ENCODE measurements at places on chromosomes 16 and 17.

DNA sequence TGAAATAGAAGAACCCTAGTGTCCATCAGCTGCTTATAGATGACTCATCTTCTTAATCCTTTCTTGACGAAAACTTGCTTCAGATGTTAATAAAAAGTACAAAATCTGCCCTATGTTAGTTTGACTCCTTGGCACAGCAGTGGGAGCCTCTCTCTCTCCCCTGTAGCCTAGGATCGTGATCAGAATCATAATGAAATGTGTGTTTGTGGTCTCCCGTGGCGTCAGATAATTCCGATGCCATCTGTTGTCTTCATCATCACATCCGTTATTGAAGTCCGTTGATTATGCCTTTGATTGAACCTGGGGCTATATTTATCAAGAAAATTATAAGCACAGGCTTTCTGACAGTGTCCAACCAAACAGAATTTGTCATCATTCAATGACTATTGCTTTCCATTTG is 102.5 kb downstream of the BMERB1 start:
- no peak for DNase-seq

DNA sequence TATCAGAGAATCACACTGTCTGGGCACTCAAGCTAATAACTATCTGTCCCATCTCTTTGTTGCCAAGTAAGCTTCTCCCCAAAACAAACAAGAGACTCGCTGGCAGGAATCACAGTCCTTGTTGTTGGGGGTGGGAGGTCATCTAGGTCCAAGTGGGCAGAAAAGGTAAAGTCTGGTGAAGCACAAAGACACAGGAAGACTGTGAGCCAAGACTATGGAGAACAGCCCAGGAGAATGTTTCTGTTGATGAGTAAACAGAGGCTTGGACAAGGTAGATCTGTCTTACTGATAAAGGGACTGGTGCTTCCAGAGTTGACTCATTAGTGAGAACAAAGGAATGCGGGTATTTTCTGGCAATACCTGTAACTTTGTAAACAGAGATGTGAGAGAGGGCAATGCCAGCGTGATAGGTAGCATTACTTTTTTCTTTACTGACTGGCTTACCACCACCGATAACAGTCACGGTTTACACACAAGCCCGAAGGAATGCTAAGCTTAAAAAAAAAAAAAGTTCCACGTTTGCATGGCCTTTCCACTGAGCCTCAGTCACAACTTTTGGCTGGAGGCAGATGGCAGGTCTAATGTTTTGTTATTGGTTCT is 11.5 kb upstream of the MMD start:
- no peak for DNase-seq

GRCh38 chr16:49788572-49788971 is 67.3 kb downstream of the ZNF423 start:
- no peak for DNase-seq

- DNase-seq = no peak
Observed at GRCh38 chr17:72143245-72143644, 22.4 kb downstream of the SOX9 start.

DNA sequence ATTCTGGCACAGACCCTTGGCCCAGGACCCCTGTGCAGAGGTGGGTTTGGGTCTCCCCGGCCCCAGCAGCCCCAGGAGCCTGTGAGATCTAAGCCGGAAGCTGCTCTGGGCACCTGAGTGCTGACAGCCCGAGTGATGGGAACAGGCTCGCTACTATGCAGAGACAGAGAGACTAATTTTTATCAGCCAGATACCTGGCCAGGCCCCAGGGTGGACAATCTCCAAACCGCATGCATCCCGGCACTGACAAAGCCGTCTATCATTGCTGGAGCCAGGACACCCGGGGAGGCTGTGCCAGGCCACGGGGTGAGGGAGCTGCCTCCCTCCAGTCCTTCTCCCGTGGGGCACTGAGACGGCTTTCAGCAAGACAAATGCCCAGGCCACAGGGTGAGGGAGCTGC is 25.0 kb downstream of the CBFA2T3 start:
- no peak for DNase-seq

- DNase-seq = no peak
Observed at GRCh38 chr17:21298983-21299519, 14.5 kb downstream of the MAP2K3 start.

DNA sequence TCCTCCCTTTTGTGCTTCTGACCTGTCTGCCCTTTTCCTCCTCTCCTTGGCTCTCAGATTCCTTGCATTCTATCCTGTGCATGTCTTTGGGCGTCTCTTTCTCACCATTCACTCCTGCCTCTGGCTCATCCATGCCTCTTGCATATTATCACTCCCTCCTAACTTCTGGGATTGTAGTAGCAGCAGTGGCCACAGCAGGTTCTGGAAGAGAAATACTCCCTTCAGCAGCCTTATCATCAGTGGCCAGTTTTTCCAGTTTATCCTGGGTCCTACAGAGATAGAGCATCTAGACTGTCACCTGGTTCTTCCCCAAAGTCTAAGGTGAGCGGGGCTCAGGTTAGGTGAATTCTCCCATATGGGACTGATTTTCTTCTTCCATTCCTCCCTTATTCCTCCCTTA is 354.0 kb upstream of the CCL2 start:
- no peak for DNase-seq

- DNase-seq = no peak
Observed at GRCh38 chr16:425740-426114, 278 bp downstream of the RAB11FIP3 start.

DNA sequence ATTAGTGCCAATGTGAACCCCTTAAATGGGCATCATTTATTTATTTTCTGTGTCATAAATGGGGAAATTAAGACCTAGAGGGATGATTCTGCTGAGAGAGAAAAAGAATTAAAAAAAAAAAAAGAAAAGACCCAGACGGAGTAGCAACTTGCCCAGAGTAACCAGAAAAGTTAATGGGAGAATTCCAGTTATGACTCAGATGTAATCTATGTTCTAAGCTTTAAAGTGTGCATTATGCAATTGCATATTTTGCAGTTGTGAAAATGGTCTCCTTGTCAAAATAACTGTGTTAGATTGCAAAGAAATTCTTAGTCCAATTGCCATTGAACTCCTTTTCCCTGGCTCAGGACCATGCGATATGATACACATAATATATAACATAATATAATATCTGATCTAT is 38.6 kb upstream of the TBX2 start:
- no peak for DNase-seq

- no peak for DNase-seq
Observed at GRCh38 chr16:79422064-79422463, 178.5 kb downstream of the MAF start.

DNA sequence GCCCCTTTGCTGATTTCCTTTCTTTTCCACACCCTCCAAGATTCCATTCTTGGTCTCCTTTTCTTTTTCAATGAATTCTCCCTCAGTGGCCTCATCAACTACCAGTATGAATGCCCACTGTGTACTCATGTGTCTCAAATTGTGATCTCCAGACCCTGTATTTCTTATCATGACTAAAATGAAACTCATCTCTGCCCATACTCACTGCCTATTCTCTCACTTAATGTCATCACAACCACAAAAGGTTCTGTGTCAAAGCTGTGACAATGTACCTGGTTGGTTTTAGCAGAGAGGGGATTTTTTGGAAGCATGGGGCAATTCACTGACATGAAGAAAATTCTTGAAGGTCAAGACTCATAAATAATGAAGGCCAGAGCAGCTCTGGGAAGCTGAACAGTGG is 11.5 kb upstream of the TBX4 start:
- no peak for DNase-seq

- DNase-seq = no peak
Observed at GRCh38 chr17:32976131-32976530, 15.5 kb upstream of the SPACA3 start.

GRCh38 chr16:58709333-58709732 is 24.8 kb upstream of the SLC38A7 start:
- DNase-seq = no peak

DNA sequence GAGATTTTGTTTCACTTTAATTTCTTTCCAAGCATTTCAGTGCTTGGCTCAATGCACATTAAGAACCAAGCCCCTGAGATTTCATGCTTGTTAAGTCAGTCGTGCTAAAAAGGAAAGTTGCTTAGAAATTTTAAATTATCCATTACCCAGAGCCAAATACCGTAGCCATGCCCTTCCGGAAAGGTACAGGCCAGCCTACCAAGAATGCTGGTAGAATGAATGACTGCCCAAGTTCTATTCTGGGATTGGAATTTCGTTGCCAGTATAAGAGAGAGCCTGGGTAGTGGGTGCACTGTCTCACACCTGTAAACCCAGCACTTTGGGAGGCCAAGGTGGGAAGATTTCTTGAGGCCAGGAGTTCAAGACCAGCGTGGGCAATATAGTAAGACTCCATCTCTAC is 194.0 kb downstream of the KATNIP start:
- no peak for DNase-seq

DNA sequence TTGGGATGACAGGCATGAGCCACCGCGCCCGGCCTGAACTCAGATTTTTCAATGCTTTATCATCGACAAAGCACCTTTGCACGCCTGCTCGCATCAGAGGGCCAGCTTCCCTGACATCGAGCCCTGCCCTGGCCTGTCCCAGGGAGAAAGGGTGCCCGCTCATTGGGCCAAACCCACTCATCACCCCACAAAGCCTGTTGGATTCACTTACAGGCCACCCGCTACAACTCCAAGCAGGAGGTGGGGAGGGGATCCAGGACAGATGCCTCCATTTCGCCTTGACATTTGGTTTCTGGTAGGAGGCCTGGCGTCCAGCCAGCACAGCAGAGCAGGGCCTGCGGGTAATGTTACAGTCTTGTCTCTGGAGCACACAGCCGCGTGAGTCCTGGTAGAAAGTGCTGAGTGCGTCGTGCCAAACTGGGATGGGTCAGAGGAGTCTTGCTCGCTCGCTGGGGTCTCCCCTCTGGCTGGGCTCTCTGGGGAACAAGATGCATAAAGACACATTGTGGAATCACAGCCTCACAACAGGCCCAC is 19.8 kb downstream of the SMTNL2 start:
- DNase-seq = peak; percentile 86

- no peak for DNase-seq
Observed at GRCh38 chr17:73201215-73202069, 8.6 kb downstream of the COG1 start.

DNA sequence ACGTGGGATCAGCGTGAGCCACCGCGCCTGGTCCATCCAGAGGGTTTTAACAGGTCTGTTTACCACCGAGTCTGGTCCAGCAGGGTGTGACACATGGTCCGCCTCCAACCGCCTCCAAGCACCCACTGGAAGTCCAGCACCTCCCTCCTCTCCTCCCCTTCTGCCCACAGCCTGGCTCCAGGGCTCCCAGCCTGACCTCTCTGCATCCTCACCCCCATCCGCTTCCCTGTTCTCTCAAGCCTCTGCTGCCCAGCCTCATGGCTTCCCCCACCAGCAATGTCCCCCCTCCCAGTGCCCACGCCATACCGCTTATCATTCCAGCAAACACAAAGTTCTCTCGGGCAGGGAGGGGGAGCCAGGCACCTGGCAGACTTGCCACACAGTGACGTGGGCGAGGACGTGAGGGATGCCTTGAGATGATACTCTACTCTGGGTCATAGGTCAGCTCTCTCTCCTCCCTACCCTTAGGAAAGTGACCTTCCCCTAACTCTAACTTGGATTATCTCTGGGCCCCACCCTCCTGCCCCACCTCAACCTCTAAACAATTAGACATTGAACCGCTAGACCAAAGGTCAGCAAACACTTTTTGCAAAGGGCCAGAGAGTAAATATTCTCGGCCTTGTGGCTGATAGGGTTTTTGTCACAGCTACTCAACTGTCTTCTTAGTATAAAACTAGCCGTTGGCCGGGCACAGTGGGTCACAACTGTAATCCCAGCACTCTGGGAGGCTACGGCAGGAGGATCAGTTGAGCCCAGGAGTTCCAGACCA is 23.1 kb downstream of the CDC42EP4 start:
- no peak for DNase-seq

DNA sequence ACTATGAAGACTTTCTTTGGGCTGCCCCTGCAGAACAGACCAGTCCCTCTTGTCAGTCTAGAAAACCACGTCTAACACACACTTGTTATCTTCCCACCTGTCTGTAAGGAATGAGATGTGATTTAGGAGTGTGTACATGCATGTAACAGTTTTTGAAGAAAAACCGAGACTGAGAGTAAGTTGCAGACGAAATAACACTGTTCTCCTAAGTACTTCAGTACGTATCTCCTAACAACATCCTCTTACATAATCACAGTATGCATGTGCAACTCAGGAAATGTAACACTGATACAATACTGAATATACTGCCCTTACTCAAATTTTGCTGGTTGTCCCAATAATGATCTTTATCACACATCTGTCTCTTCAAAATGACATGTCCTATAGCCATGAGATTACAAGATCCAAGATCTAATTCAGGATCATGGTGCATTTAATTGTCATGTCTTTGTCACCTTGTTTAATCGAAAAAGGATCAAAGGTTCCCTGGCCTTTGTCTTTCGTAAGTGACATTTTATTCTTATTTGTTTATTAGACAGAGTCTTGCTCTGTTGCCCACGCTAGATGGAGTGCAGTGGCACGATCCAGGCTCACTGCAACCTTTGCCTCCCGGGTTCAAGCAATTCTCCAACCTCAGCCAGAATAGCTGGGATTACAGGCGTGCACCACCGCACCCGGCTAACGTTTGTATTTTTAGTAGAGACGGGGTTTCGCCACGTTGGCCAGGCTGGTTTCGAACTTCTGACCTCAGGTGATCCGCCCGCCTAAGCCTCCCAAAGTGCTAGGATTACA is 25.6 kb downstream of the CREBBP start:
- DNase-seq = no peak

DNA sequence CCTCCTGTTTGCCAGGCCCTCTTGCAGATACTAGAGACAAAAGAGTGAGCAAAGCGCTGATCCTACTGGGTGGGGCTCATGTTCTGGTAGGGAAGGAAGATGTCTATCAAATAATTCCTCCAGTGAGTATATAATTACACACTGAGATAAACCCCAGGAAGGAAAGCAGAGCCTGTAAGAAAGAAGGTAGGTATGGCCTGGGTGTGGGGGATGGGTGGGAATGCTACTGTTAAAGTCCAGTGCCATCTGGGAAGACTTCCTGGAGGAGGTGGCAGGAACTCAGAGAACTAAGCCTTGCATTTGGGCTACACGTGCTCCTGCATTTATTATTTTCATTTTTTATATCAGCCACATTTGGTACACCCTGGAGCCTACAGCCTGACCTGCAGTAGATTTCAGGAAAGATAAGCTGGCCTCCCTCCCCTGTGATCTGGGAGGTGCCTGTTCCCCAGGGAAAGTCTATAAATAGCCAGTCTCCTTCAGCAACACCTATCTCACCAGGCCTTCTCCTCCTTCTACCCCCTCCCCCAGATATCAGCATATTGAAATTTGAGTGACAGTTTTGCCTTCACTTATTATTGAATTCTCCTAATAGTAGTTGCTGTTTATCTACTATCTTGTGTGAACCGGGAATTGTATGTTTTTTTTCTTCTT is 11.5 kb downstream of the ATP2C2 start:
- peak; percentile 40 for DNase-seq

DNA sequence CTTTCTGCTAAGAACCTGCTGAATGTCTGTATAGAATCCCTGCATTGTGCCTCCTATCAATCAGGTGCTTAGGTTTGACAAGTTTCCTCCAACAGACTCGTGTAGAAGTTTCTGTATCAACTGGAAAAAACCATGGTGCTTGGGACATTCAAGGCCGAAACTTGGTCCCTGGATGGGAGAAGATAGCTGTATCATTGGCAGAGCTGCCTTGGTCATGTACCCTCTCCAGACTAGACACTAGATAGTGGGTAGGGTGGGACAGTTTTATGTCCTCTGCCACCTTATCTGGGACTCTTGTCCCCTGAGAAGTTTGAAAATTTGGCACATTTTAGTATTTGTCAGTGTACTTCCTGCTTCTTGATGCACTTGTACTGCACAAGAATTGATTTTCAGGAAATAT is 520.8 kb downstream of the WWOX start:
- DNase-seq = no peak

GRCh38 chr17:33260638-33261037 is 32.5 kb downstream of the ASIC2 start:
- DNase-seq = no peak

GRCh38 chr17:7256766-7257456 is 4.9 kb downstream of the ELP5 start:
- DNase-seq = no peak

Data from SK-N-DZ (cell line).